ENCODE measurements at places on chromosomes 1 and 21.
A peak's percentile ranks its signal among the peaks of the same experiment; 100 is the strongest.

DNA sequence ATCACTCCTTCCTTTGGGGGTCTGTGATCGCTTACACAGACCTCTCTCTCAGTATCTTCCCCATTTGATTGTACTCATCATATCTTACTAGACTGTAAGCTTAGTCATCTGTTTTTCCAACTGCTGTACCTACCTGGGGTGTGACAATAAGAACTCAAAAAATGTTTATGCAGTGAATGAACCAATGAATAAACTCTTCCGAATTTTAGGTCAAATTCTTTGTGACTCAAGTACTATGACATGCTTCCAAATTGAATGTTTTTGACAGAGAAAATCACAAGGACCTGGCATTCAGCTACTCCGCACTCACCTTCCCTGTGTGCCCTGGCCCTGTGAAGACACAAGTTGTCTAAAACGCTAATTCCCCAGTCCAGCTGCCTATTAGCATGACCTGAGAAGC, 42.1 kb downstream of the TMCO4 start:
- DNase-seq: no peak

DNA sequence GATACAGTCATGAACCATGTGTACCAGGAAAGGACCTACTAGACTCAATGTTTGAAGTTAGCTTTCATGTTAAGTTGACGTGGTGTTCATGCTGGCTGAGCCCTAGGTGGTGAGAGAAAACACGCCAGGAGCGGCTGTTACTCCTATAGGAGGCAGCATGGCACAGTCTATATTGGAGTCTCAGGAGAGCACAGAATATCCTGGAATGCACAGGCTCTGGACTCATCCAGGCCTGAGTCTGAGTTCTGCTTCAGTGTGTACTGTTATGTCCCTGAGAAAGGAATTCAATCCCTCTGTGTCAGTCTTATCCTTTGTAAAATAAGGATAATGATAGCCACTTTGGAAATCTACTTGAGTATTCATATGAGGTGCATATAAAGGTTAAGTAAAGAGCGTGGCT, 41.2 kb downstream of the DPT start:
- DNase-seq: no peak

DNA sequence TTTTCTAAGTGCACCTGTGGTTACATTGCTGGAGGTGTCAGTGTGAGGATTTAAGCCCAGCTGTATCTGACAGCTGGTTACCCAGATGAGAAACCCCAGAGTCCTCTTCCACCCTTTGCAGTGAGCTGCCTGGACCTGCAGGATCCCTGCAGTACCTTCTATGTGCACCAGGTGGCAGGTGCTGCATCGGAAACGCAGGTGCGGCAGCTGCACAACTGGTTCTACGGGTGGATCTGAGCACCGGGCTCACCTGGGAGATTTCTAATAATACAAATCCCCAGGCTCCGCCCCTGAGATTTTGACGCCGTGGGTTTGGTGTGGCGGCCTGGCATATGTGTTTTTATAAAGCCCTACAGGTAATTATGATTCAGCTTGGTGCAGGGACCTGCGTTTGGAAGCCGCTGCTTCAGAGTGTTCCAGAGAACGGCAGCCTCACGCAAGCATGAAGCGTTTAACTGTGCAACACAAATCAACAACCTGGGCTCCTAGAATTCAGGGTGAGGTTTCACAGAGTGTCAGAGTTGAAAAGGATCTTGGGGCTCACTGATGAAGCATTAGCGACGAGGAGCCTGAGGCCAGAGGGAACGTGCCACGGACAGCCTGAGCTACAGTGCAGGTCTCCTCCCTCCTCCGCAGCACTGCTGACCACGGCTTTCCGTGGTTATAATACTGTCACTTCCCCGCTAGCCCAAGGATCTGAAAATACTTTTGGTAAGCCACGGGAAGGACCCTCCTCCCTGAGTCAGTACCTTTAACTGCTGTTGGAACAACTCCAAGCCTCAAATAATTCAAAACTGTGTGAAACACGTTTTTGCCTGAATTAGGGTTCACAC, 96.7 kb upstream of the TRABD2B start:
- peak; percentile 68 for DNase-seq

DNA sequence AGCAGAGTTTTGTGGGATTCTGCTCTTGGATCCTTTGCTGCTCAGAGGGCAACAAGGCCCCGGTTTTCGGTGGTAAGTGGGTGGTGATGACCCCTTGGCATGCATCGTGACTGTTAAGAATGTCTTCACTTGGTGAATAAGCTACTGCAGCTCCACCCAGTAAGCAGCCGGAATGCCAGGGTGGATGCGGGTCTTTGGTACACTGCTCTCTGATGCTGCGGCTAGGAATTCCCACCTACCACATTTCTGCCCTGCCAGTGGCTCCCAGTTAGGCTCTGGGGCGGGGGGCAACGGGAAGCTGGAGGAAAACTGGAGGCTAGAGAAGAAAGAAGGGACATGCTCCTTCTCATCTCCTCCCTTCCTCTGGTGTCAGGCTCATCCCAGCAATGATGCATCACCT, 180.4 kb upstream of the GALNT2 start:
- no peak for DNase-seq

- peak; percentile 85 for DNase-seq
Observed at GRCh38 chr1:155226188-155226909, 17.9 kb downstream of the MTX1 start.

DNA sequence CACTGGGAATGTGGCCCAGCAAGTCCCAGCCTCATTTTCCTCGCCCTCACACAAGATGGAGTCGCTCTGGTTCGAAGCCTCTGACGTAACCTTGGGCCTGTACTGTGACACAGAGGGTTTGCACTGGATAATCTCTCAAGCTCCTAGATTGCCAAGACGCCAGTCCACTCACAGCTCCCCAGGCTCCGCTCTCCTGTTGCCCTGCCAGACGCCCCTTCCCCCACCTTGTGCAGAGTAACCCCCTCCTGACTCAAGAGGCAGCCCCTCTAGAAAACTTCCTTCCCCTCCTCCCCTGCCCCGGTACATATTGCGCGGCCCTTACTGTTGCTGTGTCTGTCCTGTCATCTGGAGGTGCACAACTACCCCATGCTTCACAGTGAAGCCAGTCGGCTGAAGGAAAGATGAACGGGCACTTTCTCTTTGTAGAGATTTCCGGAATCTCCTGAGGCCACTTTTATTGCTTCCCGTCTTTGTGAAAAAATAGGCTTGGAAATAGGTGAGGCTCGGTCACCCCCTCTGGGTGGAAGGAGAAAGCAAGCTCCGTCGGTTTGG, 981 bp upstream of the KIAA1614 start:
- DNase-seq: no peak
